ENCODE measurements at places on chromosomes 1 and 21. TPM values are rescaled to one million over a fixed set of nuclear protein-coding genes. Genes with fewer than 3 reads are reported as not detected.

GRCh38 chr21:42688841-42689371 lies 35.5 kb downstream of the PDE9A start:
- no peaks in the 10 kb centered on the region for H3K4me1 ChIP-seq
- no peaks in the 10 kb centered on the region for H3K27me3 ChIP-seq
- no peaks in the 10 kb centered on the region for H3K36me3 ChIP-seq

- DNase-seq, result no peak
- H3K27ac ChIP-seq, result no peak overlapping the region
- H3K36me3 ChIP-seq, result no peaks in the 10 kb centered on the region
- peaks cover 20% of the 10 kb centered on the region for H3K4me1 ChIP-seq
- H3K4me3 ChIP-seq, result no peak overlapping the region
- H3K27me3 ChIP-seq, result no peaks in the 10 kb centered on the region
Observed at GRCh38 chr1:56397409-56397808, 182.0 kb downstream of the PLPP3 start.

- H3K4me1 ChIP-seq, result no peaks in the 10 kb centered on the region
- no peaks in the 10 kb centered on the region for H3K27me3 ChIP-seq
- H3K27ac ChIP-seq, result no peak overlapping the region
- no peak overlapping the region for H3K4me3 ChIP-seq
Observed at GRCh38 chr1:225347123-225347683, 80.6 kb downstream of the LBR start.

- no peak overlapping the region for H3K4me3 ChIP-seq
- no peaks in the 10 kb centered on the region for H3K4me1 ChIP-seq
- H3K27me3 ChIP-seq, result no peaks in the 10 kb centered on the region
- DNase-seq, result no peak
Observed at GRCh38 chr21:46082713-46082962, 15.3 kb upstream of the COL6A2 start.

HSD3B2 gene
- total RNA-seq, result not detected
